ENCODE measurements at places on chromosomes 7 and 10. TPM values are rescaled to one million over a fixed set of nuclear protein-coding genes. Genes with fewer than 3 reads are reported as not detected.

- DNase-seq, result no peak
Observed at GRCh38 chr10:29643771-29644501, 9.2 kb upstream of the SVIL start.

DNA sequence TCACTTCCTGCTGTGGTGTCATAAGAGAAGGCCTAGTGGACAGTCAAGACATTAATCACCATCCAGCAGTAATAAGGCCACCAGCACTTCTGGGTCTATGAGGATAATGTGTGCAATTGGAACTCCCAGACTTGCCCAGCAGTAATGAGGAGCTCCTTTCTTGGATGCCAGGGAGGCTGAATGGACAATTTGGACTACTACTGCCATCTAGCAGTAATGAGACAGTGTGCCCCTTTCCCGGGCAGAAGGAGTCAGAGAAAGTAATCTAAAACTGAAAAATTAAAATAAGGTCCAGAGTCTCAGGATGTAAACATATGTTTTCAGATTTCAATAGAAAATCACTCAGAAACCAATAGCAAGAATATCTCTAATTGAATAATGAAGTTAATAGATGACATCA is 400.4 kb downstream of the CDC14C start:
- no peak for DNase-seq

DNA sequence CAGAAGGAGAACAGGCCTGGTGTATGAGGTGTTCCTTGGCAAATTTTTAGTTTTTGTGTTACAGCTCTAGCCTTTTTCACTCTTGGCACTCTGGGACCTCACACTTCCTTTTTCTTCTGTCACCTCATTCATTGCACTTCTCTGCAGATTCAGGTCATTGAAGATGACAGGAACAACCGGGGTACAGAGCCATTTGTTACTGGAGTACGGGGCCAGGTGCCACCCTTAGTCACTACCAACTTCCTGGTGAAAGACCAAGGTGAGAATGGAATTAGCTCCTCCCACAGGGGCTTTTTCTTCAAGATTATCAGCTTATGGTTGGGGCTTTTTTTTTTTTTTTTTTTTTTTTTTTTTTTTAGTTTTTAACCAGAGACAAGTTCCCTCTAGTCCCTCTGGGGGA is 18.5 kb upstream of the CHCHD1 start:
- DNase-seq, result no peak

- no peak for DNase-seq
Observed at GRCh38 chr10:68598978-68599770, 39.0 kb downstream of the TET1 start.

The ANKRD30A gene
- not detected for total RNA-seq

The SLC26A5 gene
- total RNA-seq, result not detected

The CLRN3 gene
- not detected for total RNA-seq

The DBNL gene
- total RNA-seq, result 36.0 TPM

Data from Right ventricle myocardium inferior (tissue), 1 donor.